SJSA1 (cell line): ENCODE measurements at places on chromosomes 7 and 10. TPM values are rescaled to one million over a fixed set of nuclear protein-coding genes. Genes with fewer than 3 reads are reported as not detected.
A peak's percentile ranks its signal among the peaks of the same experiment; 100 is the strongest.

GHITM gene
- 221 and 295 TPM in 2 replicates for total RNA-seq

GPRIN2 gene
- total RNA-seq, result 0.42 and 1.3 TPM in 2 replicates

DNA sequence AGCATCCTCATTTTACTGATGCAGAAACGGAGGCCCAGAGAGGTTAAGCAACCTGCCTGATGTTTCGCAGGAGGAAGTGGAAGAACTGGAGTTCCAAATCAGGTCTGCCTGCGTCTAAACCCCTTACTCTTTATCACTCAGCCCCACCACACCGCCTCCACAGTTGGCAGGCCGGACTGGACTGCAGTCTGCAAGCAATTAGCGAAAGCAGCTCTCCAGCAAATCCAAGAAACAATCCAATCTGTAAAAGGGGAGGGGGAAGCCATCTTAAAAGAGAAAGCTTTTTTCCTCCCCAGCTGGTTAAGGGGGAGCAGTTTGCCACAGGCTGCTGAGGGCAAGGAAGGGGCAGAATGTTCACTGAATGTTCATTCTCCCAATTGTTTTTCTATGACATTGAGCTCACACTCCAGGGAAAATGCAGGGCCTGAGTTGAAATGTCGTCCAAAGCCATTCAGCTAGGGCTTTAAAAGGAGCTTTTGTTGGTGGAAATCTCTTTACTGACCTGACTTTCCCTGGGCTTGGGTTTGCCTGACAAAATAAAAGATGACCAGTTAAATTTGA, 350.1 kb downstream of the RNLS start:
- DNase-seq, result no peak

DNA sequence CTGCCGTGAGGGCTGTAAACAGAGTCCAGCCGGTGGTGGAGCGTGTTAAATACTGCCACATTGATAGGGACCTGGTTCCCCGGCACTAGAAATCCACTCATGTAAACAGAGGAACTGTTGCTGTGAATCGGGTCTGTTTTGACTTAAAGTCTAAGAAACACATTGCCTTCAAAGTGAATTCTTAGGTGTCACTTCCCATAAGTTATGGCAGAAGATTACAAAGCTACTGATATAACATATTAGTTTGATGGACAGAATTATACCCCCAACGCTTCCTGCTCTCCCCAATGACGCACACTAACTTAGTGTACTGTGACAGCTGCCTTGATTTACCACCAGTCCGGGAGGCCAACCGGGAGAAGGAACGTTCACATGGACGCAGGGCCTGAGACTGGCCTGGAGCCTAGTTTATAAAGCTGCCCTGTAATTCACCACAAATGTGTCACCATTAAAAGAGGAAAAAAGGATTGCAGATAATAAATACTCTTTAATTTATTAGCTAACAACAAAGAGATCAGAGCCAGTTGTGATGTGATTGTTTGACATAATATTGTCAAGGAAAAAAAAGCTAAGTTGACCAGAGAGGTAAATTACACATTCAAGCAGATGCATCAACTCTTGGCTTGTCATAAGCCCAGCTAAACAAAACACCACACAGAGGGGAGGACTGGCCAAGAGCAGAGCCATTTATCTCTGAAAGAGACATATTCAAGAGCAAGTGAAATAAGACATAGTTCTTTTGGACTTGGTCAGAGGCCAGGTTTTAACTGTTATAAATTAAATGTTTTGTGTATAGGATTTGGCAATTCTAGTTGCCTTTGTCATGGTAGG, 820.6 kb downstream of the LRMDA start:
- DNase-seq, result no peak

GRCh38 chr7:91459539-91459938, 195.3 kb downstream of the FZD1 start:
- no peak for DNase-seq

DNA sequence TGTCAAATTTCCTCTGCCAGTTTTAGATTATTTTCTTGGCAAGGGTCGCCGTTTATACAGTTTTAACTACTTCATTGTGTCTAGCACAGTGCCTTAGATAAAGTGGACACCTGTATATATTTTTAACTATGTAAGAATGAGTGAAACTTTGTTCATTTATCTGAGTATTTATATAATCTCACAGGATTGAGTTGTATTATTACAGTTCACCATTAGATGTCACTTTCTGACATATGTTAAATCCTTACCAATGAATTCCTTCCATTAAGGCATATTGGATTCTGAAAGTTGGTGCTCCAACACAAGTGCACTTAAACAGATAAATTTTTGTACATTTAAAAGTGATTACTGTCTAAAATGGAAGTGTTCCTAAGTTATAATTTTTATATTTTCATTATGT, 43.0 kb downstream of the ZMYND11 start:
- DNase-seq, result no peak

- DNase-seq, result no peak
Observed at GRCh38 chr7:46220066-46220630, 299.1 kb upstream of the IGFBP3 start.

GRCh38 chr7:156578578-156578940, 62.0 kb upstream of the RNF32 start:
- DNase-seq, result no peak

DNA sequence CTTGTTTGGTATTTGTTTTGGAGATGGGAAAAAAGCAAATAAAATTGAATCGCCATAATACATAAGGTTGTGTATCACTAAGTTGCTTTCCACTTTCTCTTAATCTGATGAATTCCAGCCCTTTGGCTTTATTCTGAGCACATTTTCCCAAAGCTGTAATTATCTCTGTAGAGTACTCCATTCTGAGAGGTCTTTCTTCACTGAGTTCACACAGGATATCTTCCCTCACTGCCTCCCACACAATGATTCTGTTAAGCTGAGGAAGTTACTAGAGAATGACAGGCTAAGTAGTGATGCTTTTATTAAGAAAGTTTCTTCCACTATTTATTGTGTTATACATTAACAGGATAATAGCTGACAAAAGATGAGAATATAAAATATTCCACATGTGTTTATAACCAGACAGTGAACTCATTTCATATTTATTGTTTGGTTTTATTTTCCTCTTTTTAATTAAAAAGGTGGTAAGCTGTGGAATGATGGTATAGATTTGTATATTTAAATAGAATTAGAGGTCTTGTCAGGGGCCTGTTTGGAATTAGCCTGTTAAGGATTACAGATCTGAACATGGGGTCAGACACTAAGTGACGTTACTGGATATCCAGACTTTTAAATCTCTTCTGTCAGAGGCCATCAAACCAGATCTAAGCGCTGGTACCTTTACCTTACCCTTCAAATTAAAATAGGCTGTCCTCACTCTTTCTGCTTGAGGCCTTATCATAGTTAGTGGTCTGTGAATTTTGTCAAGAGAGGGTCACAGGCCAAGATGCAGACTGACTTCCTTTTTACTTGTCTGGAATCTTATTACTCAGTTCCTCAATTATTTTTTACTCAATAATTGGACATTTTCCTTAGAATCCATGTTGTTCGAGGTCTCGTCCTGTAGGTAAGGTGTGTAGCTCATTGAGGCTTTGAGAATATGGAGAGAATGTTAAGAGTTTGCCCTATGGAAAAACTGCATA, 8.4 kb downstream of the PLXDC2 start:
- no peak for DNase-seq

DNA sequence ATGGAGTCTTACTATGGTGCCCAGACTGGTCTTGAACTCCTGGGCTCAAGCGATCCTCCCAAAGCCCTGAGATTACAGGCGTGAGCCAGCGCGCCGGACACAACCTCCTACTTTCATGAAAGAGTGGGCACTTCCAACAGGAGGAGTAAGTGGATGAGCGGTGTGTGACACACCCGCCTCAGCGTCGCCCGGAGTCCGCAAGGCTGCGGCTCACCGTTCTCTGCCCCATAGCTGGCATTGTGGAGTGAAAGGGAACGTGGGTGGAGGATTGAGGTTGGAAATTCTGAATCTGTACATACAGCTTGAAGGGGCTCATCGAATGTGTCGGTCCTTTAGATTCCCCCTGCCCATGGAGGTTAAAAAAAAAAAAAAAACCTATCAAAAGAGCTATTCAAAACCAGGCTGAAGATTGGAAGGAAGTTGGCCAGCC, 524 bp upstream of the PRXL2A start:
- peak; percentile 61 for DNase-seq
